ENCODE measurements at places on chromosomes 4 and X.

DNA sequence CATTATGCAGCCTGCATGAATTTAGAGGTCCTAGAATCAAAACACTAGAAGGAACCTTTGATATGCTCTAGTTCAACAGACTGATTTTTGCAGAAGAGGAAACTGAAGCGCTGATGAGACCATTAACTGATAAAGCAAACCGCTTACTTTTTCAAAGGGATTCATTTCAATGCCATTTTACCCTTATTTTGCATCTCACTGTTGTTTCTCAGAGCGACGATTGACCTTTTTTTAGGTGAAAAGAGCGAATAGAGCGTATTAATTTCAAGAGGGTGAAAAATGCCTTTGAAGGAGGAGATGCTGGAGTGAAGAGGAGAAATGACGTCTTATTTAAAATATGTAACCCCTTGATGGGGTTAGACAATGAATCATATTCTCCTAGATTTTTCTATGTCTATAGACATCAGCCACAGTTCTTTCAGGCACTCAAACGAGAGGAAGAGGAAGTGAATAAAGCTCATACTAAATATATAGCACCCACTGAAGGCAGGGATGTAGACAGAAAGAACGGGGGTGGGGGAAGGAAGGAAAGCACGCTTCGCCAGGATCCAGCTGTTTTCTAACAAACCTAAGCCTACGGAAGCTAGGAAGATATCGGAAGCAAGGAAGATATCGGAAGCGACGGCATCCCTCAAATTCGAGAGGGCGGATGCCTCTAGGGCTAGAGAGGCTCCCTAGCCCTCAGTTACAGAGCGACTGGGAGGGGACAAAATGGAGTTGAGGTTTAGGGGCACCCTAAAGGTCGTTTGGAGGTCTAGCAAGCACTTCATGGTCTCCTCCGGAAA, 848 bp downstream of the ACSL4 start:
- peak; percentile 12 for DNase-seq

DNA sequence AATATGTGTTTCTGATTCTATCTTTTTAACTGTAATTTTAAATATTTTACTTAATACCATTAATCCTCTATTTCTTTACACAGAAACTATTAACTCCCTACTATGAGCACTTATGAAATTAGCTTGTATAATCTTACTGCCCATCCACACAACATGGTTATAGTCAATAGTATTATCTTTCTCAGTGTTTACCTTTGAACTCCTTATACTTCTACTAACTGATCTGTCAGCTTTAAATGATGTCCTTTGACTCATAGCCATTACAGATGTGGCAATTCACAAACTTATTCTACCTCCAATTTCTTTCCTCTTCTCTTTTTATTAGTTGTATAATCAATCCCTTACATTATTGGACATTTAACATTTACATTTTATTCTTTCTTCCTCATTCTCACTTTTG, 5.5 kb downstream of the SEC31A start:
- DNase-seq, result no peak

DNA sequence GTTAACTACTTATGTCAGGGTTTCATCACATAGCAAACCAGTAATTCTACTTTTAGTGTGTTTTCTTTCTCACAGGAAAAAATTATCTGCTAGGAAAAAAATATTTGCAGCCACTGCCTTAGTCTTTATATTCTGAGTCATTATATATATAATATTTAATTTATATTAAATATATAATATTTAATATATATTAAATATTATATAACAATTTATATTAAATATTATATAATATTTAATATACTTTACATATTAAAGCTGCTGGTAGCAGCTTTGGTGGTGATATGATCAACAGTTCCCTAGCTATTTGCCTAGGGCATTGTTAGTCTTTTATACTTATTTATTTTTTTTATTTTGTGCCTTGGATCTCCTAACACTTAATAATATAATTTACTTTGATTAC, 381.6 kb downstream of the STIM2 start:
- no peak for DNase-seq

GRCh38 chr4:109999585-109999912, 86.9 kb downstream of the EGF start:
- DNase-seq, result no peak

- no peak for DNase-seq
These were observed 320.2 kb upstream of the GATB start for GRCh38 chr4:152081024-152081423.

DNA sequence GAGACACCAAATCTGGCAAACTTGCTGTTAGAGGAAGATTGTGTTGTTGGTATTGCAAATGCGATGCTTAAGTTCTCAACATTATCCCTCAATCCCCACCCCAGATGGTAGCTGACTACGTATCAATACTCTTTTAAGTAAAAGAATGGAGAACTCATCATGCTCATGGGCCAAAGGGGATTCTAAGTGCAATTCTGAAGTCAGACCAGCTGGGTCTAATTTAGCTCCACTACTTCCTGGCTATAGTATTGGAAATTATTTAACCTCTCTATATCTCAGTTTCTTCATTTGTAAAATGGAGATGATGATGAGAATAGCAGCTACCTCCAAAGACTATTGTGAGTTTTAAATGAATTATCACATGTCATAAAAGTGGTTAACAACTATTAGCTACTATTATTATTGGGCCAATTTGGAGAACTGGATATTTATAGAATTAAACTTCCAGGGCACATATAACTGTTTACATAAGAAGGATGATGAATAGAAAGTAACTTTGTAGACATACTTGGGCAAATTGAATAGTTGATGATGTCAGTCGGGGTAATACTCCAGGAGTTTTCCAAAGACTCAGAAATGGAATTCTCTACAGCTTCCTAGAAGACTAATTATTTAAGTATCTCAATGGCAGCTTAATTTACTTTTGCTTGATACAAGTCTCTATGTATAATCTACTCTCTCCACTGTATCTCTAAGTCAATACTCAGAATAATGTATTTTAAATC, 5.0 kb upstream of the SLAIN2 start:
- DNase-seq, result no peak

DNA sequence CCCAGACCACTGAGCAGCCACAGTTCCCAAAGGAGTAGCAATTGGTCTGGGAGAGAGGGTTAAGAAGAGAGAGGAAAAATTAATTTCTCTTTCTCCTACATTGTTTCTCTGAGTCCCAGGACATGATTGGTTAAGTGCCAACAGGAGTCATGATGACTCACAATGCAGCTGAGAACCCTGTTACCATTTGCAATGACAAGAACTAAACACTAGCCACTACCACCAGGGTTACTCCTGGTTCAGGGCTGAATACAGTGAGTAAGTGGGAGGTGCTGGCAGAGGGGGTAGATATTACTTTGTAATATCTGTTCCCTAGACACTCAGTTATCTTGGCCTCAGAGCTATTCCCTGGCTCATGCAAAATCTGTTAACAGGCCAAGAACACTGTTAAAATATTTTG, 18.0 kb downstream of the ETDC start:
- peak; percentile 41 for DNase-seq

GRCh38 chr4:139892973-139893736, 227.5 kb downstream of the MGST2 start:
- DNase-seq, result no peak

DNA sequence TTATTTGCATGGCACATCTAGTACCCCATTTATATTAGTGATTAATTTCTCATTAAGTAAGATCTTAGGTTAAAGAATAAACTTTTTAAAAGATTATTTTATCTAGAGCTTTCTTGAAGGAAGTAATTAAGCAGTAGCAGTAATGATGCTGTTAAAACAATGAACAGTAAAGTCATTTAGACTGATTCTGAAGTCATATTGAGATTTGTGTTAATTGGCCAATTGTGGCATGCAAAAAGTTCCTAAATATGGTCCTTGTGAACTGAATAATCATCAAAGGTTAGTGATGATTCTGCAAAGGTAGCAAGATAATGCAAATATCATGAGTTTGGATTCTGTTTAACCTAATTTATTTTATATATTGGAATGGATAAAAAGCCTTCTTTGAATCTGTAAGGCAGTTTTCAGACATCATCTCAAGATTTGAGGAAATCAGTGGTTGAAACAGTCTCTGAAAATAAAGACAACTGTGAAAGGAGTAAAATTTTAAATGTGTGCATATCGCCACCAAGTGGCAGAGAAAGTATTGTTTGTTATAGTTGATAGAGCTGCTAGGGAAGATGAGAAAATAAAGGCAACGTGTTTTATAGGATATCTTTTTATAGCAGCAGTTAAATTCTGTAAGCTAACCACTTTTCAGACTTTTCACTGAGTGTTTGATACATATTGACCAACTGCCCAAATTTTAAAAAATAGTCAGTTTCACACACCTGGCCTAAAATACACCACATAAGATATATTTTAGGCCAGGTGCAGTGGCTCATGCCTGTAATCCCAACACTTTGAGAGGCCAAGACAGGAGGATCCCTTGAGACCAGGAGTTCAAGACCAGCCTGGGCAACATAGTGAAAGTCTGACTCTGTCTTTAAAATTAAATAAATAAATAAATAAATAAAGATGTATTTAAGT, 79.6 kb downstream of the CCKAR start:
- DNase-seq, result peak; percentile 53

GRCh38 chr4:61462451-61463326, 262.6 kb downstream of the ADGRL3 start:
- no peak for DNase-seq

GRCh38 chr4:159227378-159227777, 124.5 kb downstream of the RAPGEF2 start:
- DNase-seq, result no peak

- no peak for DNase-seq
These were observed 153.8 kb upstream of the RAPGEF2 start for GRCh38 chr4:158949099-158949498.
